ENCODE measurements at places on chromosomes 4 and X.
A peak's percentile ranks its signal among the peaks of the same experiment; 100 is the strongest.

DNA sequence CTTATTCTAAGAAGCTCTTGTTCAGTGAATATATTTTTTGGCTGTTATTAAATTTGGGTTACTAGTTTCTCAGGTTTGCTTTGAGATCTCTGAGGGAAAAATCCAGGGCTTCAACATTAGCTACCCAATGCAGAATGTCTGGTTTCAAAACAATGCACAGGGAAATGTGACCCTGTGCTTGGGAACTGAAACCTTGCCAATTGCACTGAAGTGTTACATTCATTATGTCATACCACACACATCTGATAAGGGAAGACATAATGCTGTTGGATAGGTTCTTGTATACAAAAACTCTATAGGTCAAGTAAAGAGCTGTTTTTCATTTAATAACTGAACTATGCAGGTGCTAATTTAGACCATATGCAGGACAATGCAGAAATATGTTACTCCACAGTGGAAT is 345.3 kb upstream of the BMP3 start:
- no peak for DNase-seq

- no peak for DNase-seq
Measured at GRCh38 chrX:77595848-77596247, 148.7 kb downstream of the FGF16 start.

DNA sequence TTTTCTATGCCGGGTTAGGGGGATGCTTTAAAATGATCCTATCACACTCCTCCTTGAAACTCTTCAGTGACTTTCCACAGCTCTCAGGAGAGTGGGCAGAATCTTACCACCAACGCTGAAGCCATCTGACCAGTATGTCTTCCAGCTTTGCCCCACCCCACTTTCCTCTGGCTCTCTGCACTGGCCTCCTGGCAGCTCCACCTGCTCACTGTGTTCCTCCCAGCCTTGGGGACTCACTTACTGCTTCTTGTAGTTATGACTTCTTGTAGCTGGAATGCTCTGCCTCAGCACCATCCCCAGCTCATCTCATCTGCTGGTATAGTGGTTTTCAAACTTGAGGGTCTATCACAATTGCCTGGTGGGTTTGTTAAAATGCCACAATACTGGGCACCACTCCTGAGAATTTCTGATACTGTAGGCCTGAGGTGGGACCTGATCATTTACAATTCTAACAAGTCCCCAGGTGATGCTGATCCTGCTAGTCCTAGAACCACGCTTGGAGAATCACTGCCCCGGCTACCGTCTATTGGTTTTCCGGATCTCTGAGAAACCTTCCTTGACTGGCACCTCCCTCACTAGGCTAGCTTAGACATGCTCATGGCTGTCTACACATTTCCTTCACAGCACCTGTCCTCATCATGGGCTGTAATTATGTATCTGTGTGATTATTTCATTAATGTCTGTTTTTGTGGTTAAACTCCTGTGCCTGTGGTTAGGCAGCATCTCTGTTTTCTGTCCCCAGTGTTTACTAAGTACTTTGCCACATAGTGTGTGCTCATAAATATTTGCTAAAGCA is 152.2 kb downstream of the MGST2 start:
- DNase-seq = no peak

GRCh38 chr4:8038719-8039251 is 99.1 kb upstream of the AFAP1 start:
- DNase-seq = no peak

DNA sequence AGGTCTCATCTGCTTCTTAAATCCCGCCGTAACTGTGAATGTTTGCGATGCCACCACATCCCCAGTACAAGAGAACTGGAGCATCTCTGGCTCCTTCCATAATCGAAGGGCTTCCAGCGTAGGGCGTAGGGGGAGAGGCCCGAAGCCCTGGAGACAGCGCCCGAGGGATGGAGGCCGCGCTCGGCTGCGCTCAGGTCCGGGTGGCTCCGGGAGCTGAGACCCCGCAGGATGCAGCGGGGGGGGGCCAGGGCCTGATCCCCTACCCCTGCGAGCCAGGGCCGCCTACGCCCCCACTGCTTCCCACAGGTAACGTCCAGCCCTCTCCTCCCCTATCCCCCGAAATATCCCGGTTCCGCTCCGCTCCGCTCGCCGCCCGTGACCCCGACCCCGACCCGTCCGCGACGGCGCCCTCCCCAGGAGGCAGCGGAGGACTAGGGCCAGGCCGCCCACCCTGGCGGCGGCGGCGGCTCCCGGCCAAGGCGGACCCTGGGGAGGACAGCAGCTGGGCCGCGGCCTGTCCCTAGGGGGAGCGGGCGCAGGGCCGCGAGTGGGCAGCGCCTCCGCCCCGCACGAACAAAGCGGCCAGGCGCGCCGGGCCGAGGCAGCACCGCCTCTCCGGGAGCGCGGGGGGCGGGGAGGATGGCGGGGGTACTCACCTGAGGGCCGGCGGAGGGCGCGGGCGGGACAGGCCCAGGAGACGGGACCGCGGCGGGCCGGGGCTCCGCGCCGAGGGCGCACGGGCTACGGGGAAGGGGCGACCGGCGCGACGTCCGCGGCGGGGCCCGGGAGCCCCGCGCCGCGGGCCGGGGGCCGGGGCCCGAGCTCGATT is 723 bp downstream of the WDFY3 start:
- no peak for DNase-seq

DNA sequence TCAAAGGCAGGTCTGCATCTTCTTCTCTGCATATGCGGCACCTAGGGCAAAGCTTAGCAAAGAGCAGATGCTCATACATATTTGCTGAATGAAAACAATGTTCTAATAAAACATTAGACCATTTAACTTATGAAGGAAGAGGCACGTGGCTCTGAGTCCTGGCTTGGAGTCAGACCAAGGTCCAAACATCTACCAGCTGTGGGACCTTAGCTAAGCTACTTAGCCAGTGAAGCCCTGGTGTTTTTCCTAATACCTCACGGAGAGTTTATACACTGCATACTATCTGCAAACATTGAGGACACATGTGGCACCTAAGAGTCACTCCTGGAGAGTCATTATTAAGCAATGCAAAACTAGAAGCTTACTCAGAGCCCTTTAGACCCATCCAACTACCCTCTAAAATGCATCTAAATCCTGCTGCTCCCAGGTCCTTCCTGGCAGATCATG is 9.0 kb downstream of the PDGFC start:
- DNase-seq = no peak

DNA sequence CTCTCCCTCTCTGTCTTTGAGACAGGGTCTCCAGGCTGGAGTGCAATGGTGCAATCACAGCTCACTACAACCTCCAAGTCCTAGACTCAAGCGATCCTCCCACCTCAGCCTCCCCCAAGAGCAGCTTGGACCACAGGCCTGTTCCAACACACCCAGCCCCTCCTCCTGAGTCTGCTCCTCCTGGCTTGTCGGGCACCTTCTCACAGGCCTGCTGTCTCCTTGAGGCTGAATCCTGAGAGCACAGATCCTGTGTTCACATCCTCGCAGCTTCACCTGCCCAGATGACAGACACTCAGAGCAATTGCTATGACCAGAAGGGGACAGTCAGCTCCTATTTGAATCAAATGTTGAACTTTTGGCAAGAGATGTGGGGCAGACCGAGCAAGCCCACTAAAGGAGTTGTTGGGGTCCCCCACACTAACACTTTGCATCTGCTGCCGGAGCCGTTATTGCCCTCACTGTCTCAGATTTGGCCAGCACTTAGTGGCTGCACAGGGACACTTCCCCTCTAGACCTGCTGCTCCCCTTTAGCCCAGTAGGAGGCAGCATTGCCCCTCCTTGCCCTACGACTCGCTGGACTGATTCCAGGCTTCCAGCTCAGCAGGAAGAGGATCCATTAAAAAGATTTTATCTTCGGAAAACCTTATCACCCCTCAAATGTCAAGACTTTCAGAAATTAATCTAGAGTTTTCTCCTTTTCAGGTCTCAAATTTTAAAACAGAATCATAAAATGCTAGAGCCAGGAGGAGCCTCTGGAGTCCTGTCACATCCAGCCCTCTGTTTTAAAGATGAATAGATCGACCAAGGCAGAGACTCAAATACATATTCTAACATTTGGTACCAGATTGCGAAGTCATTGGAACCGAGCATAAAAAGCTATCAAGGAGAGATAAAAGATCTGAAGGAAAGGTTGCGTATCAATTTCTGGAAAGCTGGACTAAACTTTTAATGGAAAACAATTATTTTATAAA is 113.7 kb downstream of the USP46 start:
- peak; percentile 56 for DNase-seq

DNA sequence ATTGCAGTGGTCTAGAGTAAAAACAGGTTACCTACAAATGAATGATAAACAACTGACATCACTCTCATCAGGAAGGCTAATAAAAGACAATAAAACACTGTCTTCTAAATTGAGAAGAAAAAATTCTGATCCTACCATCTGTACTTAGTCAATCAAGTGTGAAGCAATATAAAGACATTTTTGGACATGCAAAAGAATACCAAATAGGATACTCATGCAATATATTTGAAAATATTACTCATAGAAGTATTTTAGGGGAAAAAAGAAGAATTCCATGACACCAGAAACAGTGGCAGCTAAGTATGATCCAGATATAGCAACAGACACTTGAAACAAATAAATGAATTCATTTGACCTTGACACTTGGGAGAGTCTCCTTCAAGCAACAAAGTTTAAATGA is 63.8 kb upstream of the FAM120C start:
- no peak for DNase-seq

GRCh38 chr4:109383823-109384222 is 49.8 kb upstream of the SEC24B start:
- DNase-seq = no peak

GRCh38 chr4:173415885-173416653 is 17.2 kb upstream of the SCRG1 start:
- no peak for DNase-seq

DNA sequence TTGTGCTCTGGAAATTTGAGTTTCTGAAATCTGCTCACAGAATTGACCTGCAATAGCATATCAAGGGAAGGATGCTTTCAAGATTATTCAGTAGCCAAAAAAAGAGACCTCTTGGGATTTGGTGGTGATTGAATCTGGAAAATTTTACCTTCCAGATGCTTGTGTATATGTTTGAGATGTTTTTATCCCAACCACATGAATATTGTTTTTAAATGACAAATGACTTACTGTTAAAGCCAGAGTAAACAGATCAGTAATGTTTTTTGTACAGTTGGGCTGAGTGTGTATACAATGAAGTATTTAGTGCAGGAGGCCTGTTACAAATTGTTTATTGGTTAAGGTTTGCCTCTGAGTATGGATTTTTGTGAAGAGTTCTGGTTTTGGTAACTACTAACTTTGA is 126.5 kb downstream of the CBR4 start:
- DNase-seq = no peak

DNA sequence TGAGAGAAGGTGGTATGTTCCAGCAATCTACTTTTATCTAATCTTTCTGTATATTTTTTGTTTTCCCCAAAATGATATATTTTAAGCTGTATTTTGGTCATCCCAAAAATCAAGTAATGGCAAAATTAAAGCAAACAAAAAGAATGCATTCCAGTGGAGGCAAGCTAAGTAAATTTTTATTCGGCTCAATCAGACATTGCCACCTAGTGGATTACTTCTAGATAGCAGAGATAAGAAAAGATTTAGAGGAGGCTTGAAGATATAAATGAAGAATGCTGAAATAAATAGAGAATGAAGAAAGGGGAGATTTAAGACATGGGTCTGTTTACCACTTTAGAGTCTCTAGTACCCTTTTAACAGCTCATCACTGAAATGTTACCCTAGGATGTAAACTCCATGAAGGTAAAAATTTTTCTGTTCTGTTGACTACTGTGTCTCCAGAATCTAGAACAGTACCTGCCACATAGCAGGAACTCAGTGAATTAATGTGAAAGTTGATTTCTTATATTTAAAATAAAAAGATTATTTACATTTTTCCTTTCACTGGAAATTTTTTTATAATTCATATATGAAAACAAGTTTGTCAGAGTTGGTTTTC is 110.9 kb upstream of the ANK2 start:
- DNase-seq = peak; percentile 45

- DNase-seq = no peak
Measured at GRCh38 chr4:8892556-8893226, 21.1 kb upstream of the HMX1 start.
